Anterior cingulate cortex (tissue), 58 donors: ENCODE measurements at places on chromosomes 5 and 9.

- no peak for DNase-seq
Observed at GRCh38 chr9:105932276-105932675, 237.9 kb downstream of the TMEM38B start.

GRCh38 chr5:109413458-109413857, 3.7 kb upstream of the PJA2 start:
- DNase-seq, result no peak

DNA sequence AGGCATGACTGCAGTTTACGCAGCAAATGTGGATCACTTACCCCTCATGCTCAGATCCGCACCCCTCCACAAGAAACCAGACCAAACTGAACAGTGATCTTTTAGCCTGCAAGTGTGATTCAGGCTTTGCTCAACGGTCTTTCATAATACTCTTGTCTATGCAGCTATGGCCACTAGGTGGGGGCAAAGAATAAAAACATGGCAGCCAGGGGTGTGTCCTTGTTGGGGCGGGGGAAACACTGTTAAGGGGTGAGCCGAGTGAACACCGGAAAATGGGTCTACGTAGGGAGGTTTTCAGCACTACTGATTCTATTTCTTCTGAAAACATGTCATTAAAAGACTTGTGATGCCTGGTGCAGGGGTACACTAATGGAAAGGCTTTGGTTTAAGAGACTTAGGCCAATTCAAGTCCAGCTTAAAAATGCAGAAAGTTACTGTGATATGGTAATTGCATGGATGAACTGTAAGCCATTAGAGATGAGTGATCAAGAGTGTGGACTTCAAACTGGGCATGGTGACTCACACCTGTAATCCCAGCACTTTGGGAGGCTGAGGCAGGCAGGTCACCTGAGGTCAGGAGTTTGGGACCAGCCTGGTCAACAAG, 49.9 kb upstream of the GPR151 start:
- peak; percentile 2 for DNase-seq

- DNase-seq, result no peak
Observed at GRCh38 chr9:4099976-4100735, 199.7 kb downstream of the GLIS3 start.

DNA sequence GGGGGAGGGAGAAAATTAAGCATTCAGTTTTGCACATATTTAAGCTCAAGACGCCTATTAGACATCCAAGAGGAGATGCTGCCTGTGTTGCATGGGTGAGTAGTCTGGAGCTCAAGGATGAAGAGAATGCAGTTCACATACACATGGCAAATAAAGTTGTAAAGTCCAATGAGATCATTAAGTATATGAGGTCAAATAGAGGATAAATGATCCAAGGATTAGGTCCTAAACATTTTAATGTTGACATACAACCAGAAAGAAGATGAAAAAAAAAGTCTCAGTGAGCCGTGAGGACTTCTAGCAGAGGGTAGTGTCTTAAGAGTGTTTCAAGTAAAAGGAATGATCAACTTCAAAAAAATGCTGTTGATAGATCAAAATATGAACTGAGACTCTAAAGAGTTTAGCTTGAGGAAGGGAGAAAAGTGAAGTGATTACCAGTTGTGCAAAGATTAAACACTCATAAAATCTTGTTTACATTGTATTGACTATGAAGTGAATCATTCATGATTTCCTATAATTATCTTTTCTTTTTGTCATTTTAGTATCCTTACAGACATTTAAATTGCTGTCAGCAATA, 251.8 kb downstream of the ZNF608 start:
- no peak for DNase-seq

DNA sequence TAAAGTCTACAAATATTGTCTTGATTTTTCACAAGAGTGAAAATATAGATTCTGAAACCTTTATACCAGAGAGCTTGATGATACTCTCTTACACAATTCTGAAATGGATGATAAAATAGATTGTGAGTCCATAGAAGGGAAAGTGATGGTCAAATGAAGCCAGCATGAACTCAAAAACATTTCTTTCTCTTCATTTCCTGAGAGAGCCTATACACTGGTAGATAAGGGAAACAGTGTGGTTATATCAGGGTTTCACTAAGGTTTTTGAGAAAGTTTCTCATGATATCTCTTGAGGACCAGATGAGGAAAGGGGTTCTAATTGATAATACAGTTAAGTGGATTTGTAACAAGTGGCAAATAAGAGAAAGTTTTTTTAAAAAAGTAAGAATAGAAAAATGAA, 254.1 kb downstream of the PJA2 start:
- no peak for DNase-seq

- DNase-seq, result no peak
Observed at GRCh38 chr9:130292106-130292505, 26.5 kb downstream of the HMCN2 start.

- no peak for DNase-seq
Observed at GRCh38 chr9:78707481-78707991, 410.6 kb downstream of the PSAT1 start.

DNA sequence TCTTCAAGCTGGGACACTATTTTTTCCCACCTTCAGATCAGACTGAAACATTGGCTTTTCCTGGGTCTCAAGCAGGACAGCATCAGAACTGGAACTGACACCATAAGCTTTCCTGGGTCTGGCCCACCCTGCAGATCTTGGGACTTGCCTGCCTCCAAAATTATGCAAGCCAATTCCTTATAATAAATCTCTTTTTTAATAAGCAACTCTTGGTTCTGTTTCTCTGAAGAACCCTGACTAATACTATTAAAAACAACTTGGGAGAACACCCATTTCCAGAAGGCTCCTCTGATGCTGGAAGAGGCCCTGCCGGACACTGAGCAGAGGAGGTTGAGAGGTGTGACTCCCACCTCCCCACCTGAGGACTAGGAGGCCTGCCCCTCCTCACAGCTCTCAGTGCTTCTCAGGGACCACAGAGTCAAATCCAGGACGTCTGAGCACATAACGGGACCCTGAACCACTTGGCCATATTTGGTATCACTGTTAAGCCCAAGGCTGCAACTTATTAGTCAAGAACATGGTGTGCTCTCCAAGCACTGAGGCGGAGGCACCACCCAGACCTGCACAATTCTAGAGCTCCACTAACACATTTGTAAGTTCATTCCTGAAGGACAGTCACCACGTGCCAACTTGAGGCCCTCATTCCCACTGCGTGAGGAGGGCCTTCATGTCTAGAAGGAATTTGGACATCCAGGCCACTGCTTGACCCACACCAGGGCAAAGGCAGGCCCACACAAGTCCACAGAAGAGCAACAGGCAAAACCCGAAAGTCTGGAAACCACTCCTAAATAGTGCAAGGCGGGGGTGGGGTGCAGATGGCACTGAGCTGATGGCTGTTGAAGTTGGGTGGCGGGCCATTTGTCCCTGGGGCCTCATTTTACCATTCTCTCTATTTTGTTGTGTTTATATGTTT, 9.5 kb downstream of the SHC3 start:
- no peak for DNase-seq

DNA sequence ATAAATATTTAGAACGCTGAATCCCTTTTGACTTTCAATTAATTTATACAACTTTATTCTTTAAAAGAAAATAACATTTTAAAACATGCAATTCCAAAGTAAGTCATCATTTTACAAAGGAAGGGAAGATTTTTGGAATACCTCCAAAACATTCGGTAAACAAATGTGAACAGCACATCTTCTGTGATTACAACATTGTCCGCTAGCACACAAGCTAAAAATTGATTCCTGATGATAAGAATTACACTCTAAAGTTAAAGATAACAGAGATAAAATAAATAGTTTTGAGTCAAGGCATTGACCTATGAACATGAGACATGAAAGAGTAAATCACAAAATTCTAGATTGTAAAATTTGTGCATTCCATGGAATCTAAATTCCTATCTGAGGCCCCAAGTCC, 56.2 kb upstream of the TRAF1 start:
- DNase-seq, result no peak

GRCh38 chr9:82988488-82988887, 74.5 kb downstream of the RASEF start:
- no peak for DNase-seq

DNA sequence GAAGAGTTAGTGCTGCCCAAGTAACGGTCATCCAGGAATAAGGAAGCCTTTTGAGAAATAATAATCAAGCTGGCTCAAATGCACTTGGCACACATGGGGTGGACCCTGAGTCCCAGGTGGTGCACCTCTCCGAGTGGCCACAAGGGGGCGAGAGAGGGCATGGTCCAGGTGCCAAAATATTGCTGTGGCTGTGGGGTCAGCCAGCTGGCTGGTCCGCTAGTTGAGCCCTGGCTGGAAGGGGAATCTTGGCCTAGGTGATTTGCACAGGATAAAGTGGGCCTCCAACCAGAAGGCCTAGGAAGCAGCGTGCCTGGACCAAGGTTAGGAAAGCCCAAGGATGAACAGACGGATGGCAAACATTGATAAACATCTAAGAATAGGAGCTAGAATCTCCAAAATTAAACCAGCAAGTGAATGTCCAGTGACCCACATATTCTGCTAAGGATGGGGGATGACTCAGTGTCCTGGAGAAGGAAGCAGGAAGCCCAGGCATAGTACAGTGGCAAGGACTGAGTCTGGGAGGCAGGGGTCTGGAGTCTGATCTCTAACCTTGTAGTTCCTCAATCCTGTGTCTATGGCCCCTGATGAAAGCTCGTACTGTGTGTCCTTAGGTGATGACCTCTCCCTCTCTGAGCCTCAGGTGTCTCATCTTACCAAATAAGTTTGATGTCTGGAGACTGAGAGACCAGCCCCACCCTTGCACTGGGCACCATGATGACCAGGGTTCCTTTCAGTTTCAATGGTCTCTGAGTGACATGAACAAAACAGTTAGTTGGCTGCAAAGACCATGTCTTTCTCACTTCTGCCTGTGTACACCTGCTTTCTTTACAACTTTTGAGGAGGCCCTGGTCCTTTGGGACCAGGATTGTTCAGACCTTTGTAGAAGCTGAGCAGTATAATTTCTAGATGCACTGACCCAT, 19.2 kb upstream of the SHB start:
- peak; percentile 62 for DNase-seq

GRCh38 chr5:55151923-55152842, 7.8 kb upstream of the GPX8 start:
- no peak for DNase-seq

DNA sequence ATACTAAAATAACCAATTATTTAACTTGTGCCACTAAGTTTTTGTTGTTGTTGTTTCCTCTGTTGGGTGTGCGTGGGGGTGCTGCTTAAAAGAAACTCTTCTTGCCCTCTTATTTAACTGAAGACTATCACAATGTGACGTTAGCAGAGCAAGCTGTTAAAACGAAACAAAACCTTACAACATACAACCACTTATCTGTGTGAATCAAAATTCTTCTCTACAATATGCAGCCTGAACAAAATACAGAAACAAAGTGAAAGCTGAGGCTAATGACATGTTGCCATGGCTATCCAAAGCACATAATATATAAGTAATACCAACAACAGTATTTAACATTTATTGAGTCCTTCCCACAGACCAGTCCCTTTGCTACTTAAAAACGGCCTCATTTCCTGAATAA, 291.0 kb downstream of the FBXL17 start:
- DNase-seq, result no peak

- no peak for DNase-seq
Observed at GRCh38 chr9:589723-590122, 251.8 kb upstream of the DMRT1 start.
